ENCODE measurements at places on chromosomes 1 and 21. TPM values are rescaled to one million over a fixed set of nuclear protein-coding genes. Genes with fewer than 3 reads are reported as not detected.
A peak's percentile ranks its signal among the peaks of the same experiment; 100 is the strongest.

DNA sequence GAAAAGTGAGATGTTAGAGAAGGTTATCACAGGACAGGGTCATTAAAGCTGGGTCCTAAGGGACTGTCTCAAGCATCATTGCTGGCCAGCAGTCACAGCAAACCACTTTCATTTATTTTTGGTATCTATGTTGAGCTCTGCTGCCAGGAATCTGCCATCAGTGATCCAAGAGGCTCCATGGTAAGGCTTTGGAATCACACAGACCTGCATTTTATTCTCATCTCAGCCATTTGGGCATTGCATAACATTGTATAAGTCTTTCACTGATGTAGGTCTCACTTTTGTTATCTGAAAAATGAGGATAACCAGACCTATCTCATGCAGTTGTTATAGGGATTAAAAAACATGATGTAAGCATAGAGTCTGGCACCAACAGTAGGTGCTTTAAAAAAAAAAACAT is 77.5 kb downstream of the OMA1 start:
- DNase-seq, result no peak

DNA sequence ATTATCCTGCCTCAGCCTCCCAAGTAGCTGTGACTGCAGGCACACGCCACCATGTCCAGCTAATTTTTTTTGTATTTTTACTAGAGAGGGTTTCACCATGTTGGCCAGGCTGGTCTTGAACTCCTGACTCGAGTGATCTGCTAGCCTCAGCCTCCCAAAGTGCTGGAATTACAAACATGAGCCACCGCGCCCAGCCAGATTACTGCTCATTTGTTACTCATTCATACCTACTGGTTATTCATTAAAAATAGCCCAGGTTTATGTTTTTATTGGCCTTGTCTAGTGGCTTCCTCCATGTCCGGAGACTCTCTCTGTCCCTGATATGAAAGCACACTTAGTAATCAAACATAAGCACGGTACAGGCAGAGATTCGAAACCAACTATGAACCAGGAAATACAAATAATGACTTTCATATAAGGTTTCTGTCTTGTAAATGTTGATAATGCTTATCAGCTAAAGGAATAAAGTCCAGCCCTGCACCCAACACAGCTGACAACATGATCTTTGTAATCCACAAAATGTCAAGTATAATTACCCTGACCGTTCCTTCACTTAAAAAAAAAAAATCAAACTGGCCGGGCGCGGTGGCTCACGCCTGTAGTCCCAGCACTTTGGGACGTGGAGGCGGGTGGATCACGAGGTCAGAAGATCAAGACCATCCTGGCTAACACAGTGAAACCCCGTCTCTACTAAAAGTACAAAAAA is 50.4 kb upstream of the CXADR start:
- DNase-seq, result no peak

DNA sequence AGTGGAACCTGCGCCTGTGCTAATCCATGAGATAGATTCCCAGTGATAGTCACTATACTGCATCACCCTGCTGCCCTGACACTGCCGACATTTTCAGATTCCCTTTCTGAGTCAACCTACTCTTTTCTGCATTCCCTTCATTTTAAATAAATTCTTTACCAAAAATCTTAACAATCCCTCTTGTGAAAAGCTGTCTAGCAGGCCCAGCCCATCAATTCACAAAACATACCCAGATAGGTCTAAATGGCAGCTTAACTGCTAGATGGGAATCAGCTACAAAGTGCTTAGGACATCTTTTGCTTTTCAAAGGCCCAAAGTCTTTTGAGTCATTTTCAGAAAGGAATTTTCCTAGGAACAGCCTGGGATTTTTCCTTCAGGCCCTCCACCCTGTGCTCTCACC is 180.1 kb upstream of the PTBP2 start:
- no peak for DNase-seq

- no peak for DNase-seq
Measured at GRCh38 chr1:194117582-194117981, 931.2 kb upstream of the B3GALT2 start.

DNA sequence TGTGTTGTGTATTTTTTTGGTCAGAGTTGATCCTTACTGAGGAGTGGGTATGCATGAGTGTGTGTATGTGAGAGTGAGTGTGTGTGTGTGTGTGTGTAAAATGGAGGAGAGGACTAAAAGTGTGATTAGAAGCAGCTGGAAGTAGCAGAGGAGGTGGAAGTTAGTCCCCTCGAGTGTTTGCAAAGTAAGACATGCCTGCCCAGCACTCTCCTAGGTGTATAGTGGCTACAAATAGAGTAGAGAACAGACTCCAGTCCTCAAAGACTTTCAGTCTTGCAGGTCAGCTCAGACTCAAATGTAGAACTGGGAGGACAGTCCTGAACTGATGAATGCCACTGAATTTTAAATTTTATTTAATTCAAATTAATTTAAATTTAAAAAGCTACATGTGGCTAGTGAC is 28.5 kb downstream of the SLAMF1 start:
- no peak for DNase-seq

- no peak for DNase-seq
Measured at GRCh38 chr1:190484045-190484444, 6.4 kb upstream of the BRINP3 start.

- no peak for DNase-seq
Measured at GRCh38 chr1:170518965-170519364, 13.0 kb upstream of the GORAB start.

GRCh38 chr1:8970870-8971337 is 25.2 kb downstream of the CA6 start:
- peak; percentile 92 for DNase-seq

DNA sequence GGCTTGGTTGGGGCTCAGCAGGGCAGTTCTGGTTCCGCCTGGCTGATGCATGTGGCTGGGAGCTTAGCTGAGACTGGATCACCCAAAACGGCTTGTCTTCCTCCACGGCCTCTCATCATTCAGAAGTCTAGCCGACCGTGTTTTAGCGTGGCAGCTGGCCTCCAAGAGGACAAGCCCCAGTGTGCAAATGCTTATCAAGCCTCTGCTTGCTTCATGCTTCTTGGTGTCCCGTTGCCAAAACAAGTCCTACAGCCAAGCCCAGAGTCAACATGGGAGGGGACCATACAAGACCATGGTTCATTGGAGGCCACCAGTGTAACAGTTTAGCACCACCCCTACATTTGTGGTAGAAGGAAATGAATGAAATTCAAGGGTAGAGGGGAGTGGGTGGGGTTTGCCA is 10.5 kb upstream of the KDF1 start:
- no peak for DNase-seq

GRCh38 chr1:53111073-53111556 is 31.3 kb downstream of the SLC1A7 start:
- no peak for DNase-seq

- no peak for DNase-seq
Measured at GRCh38 chr1:69569576-69570328, 2.0 kb downstream of the LRRC7 start.

DNA sequence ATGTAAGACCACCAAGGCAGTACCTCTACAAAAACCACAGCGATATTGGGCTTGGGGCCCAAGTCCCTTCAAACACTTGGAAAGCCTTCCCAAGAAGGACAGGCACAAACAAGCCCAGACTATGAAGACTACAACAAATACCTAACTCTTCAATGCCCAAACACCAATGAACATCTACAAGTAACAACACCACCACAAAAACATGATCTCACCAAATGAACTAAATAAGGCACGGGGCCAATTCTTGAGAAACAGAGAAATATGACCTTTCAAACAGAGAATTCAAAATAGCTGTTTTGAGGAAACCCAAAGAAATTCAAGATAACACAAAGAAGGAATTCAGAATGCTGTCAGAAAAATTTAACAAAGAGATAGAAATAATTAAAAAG is 86.8 kb downstream of the COL24A1 start:
- DNase-seq, result no peak

- no peak for DNase-seq
Measured at GRCh38 chr21:38820471-38821239, 14.9 kb downstream of the ETS2 start.

- no peak for DNase-seq
Measured at GRCh38 chr1:206737729-206738201, 32.8 kb upstream of the IL19 start.

DNA sequence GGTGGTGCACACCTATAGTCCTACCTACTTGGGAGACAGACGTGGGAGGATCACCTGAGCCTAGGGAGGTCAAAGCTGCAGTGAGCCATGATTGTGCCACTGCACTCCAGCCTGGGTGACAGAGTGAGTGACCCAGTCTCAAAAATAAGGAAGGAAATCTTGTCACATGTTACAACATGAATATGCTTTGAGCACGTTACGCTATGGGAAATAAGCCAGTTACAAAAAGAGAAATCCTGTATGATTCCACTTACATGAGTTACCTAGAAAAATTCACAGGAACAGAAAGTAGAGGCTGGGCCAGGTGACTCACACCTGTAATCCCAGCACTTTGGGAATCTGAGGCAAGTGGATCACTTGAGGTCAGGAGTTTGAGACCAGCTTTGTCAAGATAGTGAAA is 6.7 kb upstream of the PADI6 start:
- no peak for DNase-seq

DNA sequence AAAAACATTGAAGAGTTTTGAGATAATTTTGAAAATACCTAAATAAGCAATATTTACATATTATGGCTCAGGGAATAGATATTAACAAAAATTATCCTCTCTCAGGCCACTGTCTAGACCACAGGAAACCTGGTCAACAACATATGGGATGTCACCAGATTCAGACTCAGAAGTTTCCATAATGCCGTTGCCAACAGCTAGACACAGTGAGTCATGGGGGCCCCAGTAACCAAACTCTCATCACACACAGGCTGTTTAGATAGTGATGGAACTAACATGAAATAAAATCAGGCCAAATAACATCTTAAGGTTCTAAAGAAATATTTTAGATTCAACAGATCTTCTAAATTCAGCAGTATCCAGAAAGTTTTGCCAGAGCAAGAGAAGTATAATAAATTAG is 681.7 kb upstream of the ADAMTS5 start:
- no peak for DNase-seq

DNA sequence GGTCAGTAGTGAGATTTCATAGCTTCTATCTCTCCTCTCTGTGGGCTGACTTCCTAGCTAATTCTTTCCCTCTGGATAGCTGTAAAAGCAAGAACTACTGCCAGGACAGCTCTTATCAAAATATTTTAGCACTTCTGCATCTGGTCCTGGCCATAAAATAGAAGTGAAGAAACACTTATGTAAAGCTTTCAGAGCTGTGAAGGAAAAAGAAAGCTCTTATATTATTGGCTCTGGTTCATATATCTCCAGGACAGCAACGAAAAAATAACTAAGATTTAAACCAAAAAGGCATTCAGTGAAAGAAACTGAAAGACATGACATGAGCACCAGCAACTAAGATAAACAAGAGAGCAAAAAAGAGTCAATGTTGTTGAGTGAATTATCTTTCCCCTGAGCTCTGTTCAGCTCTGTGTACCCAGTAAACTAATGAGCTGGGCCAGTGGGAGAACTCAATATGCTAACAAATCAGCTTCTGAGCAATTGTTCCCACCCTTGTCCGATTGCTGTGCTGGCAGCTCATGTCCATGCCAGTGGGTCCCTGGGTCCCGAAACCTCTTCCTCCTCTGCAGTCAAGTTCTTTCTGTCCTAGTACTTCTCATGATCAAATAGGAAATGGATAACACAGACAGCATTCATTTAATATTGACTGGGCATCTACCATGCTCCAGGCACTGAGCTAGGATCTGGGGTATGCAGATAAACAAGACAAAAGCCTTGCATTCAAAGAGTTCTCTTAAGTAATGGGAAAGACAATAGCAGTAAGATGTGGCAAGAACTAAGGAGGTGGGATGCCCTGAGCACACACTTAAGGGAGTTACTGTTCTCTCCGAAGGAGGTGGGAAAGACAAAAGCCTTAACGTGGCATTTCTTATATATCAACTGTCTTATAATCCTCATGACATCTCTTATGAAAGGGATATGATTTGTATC is 45.3 kb upstream of the MAN1A2 start:
- DNase-seq, result no peak

- no peak for DNase-seq
Measured at GRCh38 chr1:206954459-206955342, 8.4 kb upstream of the PIGR start.

GRCh38 chr21:45285266-45285931 is 2.3 kb downstream of the POFUT2 start:
- no peak for DNase-seq

DNA sequence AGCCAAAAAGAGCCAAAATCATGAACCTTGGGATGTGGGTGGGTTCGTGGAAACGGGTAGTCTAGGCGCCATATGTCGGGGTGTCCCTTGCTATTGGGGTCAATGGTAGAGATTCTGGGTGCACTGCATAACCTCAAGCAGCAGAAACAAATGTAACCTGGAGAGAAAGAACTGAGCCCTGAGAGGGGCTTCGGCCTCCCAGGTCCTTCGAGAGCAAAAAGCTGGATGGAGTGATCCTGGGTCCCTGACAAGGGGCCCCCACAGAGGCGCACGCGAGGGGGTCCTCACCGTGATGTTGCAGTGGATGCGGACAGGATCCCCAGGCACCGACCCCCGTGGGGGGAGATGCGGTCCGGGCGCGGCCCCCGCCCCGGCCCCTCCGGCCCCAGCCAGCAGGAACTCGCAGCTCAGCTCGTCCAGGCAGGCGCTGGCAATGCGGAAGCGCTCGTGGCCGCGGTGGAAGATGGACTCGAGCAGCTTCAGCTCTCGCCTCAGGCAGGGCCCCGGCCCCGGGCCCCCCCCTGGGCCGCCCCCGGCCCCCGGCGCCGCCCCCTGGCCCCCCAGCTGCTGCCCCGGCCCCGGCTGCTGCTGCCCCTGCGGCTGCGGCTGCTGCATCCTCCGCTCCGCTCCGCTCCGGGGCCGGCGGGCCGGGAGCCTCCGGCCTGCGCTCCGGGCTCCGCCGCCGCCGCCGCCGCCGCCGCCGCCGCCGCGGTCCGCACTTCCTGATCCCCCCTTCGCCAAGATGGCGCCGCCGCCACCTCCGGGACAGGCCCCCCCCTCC is at the start of gene UBE2Q1:
Gene UBE2Q1, minus strand, starts transcription at position 724 of the 781 bp plus-strand sequence. Its CDS starts 109 bp downstream, at position 615.
- peak; percentile 20 for DNase-seq

GRCh38 chr1:184597650-184598357 is 156.9 kb downstream of the EDEM3 start:
- no peak for DNase-seq

DNA sequence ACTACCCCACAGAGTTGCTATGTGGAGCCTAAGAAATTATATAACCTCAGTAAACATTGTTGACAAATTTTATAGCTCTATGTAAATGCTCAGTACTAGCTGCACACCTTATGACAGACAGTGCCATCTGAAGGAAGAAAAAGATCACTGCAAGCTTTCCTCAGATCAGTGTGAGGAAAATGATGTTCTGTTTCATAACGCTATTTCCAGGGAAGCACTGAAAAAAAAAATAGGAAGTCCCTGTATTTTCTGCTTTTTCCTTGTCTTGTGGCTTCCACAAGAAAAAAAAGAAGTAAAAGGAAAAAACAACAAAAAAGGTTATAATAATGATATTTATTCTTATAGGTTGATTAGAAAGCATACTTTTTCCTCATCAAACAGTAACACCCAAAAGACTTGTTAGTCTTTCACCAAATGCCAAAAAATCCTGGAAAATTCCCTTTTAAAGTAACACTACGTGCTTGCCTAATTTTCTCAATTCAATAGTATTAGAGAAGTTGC is 23.2 kb downstream of the LYST start:
- peak; percentile 28 for DNase-seq

- DNase-seq, result no peak
Measured at GRCh38 chr1:75733661-75734060, 9.2 kb downstream of the ACADM start.

The SPRR2A gene
- not detected for total RNA-seq

The KRTAP7-1 gene
- not detected for total RNA-seq

The ATP1A2 gene
- total RNA-seq, result not detected

The CBR3 gene
- total RNA-seq, result 1.8 TPM

The TAL1 gene
- total RNA-seq, result 4.4 TPM

The MXRA8 gene
- 0.17 TPM for total RNA-seq

The TMPRSS3 gene
- 4.0 TPM for total RNA-seq

The CHIA gene
- total RNA-seq, result not detected

The CD1B gene
- total RNA-seq, result not detected

The C1orf87 gene
- not detected for total RNA-seq

The RSPO1 gene
- not detected for total RNA-seq

The PARP1 gene
- total RNA-seq, result 104 TPM

Measured in CD4-positive, CD25-positive, alpha-beta regulatory T cell (primary cell).